ENCODE measurements at places on chromosomes 2 and 18.

DNA sequence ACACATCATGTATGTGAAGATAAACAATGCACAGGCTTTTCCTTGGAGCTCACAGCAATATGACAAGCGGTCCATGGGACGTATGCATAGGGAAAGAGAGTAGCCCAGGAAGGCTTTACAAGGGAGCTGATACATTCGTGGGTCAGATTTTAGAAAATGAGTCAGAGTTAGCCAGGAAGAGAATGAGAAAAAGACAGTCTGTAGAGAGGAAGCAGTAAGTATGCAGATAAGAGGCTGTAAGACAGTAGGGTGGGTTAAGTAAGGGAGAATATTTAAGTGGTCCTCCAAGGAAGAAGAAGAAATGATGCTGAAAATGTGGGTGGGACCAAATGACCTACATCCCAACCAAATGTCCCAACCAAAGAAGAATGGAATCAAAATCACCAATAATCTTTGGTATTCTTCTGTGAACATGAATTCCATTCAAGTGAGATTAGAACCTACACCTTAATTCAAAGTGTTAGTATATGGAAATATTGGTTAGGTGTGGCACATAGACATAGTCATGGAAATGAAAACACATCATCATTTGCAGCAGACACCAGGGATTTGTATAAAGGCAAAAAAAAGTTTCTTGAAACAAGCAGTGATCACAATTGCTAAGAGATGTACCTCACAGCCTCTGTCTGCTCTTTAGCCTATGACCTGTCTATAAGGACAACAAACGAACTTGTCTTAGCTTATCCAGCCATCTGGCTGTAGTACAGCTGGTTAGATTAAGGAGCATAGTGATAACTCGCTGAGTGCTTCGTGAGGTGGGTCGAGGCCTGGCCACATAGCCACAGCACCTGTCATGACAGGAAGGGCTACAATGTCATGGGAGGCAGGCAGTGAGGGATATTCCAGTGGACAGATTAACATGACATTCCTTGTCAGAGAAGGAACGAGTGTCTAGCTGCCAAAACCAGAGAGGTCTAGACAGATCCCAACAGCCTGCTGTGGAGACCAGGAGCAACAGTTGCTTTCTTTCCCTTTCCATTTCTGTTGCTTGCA is 133.6 kb downstream of the ALK start:
- no peak for DNase-seq

GRCh38 chr2:170814533-170815230 is 2.0 kb upstream of the GAD1 start:
- DNase-seq = no peak

GRCh38 chr2:216399621-216400020 is 12.7 kb upstream of the SMARCAL1 start:
- no peak for DNase-seq

- peak; percentile 10 for DNase-seq
These were observed 27.6 kb upstream of the MYO1B start for GRCh38 chr2:191217580-191217979.

DNA sequence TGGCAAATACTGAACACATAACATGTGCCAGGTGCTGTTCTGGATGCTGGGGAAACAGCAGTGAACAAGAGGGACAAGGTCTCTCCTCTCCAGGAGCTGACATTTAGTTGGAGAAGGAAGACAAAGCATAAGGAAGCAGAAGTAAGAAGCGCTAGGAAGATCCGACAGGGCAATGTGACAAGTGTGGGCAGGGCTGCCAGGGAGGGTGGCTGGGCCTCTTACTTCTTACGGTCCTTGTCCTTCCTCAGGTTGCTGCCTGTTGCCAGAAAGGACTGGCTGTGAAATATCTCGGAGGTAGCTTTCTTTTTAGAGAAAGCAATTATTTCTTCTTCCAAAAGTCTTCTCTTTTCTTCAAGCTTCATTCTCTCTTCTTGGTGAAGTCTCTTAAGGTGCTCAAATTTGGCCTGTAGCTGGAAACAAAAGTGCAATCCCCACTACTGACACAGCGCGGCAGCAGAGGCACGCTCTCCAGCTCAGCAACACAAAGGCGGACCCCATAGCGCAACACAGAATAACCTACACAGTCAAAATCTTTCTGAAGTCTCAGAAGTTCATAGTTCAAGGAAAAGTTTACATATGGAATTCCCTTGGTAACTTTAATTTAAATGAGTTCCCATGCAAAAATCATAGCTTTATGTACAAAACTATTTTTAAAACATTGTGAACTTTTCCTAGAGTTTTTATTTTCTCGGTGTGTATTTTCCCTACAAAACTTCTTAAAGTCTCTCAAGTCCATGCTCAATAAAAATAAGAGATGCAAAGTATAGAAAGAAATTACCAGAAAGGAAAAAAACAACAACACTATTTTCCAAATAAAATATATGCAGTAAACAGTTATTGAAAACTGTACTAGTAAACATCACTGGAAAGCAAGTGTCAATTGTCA is 67.7 kb downstream of the SEPTIN10 start:
- peak; percentile 44 for DNase-seq

GRCh38 chr2:32119161-32119560 is 46.5 kb upstream of the SLC30A6 start:
- DNase-seq = no peak

GRCh38 chr2:13524492-13524891 is 807.8 kb downstream of the TRIB2 start:
- DNase-seq = no peak

GRCh38 chr2:236747426-236747825 is 177.8 kb downstream of the ACKR3 start:
- no peak for DNase-seq

DNA sequence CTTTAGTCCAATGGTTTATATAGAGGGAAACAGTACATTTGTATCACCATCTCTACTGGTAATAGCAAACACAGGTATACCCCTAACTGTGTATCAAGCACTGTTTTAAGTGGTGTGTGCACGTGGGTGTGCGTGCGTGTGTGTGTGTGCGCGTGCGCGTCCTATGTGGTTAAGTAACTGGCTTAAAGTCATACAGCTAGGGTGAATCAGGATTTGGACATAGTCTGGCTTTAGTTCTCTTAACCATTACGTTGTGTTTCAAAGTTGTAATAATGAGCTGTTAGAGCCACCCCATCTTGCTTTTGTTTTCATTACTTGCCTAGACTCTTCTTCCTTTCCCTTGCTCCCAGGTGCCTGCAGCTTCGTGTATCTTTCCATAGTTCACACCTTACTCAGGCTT is 2.1 kb downstream of the HADHB start:
- DNase-seq = no peak

GRCh38 chr2:212154477-212154878 is 384.1 kb downstream of the ERBB4 start:
- DNase-seq = no peak

GRCh38 chr2:170282851-170283250 is 104.9 kb downstream of the MYO3B start:
- no peak for DNase-seq

DNA sequence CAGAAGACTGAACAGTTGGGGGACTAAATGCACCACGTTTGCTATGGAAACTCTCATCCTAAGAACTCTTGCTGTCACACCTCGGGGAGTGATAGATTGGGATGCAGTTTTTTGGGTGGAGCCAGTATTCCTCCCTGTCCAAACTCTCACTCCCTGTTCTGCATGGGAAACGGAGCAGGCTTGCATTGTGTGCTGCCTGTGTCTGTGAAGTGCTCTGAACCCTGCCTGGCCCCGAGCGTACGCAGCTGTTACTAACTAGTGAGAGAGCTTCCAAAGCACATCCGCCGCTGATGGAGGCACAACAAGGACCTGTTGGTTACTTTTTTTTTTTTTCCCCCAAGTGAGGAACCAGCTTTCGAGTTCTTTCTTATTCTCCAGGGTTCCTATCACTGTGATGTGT is 195.5 kb downstream of the ANAPC1 start:
- DNase-seq = no peak

DNA sequence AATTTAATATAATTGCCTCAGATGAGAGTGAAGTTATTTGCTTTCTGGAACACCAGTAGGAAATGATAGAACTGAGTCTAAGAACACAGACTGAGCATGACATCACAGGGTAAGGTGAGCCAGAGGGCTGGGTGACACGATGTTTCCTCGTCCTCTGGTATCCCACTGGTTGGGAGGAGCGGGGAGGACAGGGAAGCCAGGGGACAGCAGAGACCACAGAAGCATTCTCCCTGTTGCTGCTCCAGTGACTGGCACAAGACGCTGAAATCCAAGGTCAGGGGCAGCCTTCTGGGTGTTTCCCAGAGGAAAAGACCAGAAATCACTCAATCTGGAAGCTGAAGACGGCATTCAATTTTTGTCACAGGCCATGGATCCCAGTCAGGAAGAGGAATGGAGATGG is 363.4 kb upstream of the SOX11 start:
- no peak for DNase-seq

- DNase-seq = no peak
These were observed 8.1 kb downstream of the SP9 start for GRCh38 chr2:174342686-174343342.

GRCh38 chr2:17195016-17195415 is 323.2 kb downstream of the RAD51AP2 start:
- DNase-seq = no peak

DNA sequence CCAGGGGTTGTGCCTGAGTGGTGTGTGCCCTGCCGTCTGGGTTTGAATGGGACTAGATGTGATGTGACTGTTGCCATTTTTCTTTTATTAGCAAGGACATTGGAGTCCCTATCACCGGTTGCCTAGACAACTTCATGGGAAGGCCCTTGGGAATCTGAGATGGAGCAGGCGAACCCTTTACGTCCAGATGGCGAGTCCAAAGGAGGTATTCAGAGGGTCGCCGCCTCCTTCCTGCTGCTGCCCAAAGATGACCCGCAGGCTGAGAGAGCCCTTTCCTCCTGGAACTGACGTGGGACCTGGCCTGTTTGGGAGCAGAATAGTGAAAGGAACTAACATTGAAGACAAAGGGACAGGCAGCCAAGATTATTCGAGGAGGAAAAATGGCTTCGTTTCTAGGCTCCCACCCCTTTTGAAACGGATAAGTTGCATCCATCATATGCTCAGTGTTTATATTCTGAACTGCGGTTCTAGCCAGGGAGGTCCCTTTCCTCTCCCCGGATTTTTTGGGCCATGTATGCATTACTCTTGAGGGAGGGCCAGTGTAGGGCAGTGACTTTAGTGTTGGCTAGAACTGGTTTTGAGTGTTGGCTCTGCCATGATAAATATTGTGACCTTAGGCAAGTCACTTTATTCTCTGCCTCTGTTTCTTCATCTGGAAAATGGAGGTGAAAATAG is 673 bp downstream of the CENPO start:
- DNase-seq = peak; percentile 35

GRCh38 chr18:32735781-32736180 is 37.0 kb downstream of the KLHL14 start:
- no peak for DNase-seq

DNA sequence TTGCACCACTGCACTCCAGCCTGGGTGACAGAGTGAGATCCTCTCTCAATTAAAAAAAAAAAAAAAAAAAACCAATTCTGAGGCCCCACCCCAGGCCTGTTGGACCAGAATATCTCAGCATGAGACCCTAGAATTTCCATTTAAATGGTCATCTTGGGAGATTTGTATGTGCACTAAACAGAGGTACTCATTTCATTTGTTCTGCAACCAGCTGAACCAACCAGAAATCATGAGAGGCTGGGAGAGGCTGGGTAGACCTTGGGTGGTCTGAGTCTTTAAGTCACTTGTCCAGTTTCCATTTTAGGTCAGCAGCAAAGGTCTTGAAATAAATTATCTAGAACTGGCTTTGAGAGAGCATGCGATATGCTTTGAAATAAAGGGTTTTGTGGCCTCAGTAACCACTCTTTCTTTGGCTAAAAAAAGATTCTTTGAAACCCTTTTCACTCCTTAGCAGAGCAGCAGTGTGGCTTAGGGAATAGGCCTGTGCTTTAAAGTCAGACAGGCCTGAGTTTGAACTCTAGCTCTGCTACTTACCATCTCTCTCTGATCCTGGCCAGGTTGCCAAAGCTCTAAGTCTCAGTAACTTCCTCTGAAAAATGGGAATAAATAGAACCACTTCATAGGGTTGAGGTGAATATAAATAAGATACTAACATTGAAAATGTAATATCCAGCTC is 52.6 kb downstream of the QPCT start:
- no peak for DNase-seq

DNA sequence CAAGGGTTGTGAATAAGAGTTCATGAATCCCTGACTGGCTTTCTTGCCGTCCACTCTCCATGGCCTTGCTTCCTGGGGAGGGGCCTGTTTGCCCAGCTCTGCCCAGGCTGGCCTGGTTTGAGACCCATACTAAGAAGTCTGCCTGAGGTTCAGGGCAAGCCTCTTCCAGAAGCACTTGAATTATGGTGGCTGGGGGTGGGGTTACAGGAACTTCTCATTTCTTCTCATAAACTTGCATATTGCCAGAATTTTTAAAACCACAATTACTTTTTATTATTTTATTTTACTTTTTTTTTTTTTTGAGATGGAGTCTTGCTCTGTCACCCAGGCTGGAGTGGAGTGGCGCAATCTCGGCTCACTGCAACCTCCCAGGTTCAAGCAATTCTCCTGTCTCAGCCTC is 42.0 kb downstream of the GORASP2 start:
- DNase-seq = no peak

DNA sequence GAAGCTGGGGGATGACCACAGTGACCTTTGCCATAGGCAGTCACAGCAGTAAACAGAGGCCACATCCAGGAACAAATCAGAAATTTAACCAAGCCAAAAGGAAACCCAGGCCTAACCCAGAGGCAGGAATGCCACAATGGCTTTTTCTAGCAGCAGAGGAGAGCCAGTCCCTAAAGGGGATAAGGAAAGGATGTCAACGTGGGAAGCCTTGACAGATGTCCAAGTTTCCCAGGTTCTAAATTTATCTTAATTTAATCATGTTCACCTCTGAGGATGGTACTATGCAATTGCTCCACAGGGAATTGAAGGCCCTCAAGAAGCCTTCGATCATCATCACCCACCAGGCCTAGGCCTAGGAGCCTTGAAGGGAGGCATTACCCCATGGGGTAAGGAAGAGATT is 374.7 kb downstream of the TNS1 start:
- DNase-seq = no peak

DNA sequence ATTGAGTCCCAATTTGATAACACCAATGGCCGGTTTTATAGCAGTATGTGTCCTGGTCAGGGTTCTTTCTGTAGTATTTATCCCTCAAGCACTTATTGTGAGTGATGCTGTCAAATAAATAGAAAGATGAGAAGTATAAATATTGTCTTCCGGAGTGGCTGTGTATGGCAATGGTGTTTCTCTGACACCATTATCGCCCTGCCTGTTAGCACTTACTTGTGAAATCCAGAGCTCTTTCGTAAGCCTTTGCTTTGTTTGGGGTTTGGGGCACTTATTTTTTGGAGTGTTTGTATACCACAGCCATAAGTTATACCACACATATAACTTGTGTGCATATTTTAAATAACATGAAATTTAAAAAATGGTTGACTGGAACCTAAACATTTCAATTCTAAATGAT is 29.3 kb downstream of the CD8B2 start:
- no peak for DNase-seq

GRCh38 chr2:224909885-224910573 is 132.2 kb downstream of the DOCK10 start:
- DNase-seq = no peak

Data from HuH-7 (cell line).